ENCODE measurements at places on chromosomes 3 and 15. TPM values are rescaled to one million over a fixed set of nuclear protein-coding genes. Genes with fewer than 3 reads are reported as not detected.

Gene SI
- total RNA-seq = not detected

Gene GOLGA8M
- total RNA-seq = not detected

Gene MRAS
- 2.6 TPM for total RNA-seq

Gene CLEC3B
- total RNA-seq = not detected

Data from hair follicular keratinocyte (primary cell).